ENCODE measurements at places on chromosomes 3 and 15.
A peak's percentile ranks its signal among the peaks of the same experiment; 100 is the strongest.

DNA sequence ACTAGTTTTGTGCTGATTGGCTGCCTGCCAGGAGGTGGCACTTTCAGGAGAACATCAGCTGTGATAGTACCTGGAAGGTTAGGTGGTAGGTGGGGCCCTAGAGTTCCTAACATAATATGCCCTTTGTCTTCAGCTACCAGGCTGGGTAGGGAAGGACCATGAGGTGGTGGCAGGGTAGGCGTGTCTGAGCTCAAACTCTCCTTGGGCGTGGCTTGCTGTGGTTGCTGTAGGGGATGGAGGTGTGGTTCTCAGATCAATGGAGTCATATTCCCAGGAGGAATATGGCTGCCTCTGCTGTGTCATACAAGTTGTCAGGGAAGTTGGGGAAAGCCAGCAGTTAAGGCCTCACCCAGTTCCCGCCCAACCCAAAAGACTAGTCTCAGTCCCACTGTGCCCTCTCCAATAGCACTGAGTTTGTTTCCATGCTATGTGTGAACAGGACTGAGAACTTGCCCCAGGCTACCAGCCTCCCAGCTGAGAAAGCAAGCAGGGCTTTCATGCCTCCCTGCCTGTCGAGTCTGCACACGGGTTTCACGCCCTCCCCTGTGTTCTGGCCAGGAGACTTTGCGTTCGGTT lies 107.7 kb downstream of the CHCHD4 start:
- no peak for DNase-seq

- no peak for DNase-seq
These were observed 12.4 kb downstream of the RETNLB start for GRCh38 chr3:108744762-108745161.

DNA sequence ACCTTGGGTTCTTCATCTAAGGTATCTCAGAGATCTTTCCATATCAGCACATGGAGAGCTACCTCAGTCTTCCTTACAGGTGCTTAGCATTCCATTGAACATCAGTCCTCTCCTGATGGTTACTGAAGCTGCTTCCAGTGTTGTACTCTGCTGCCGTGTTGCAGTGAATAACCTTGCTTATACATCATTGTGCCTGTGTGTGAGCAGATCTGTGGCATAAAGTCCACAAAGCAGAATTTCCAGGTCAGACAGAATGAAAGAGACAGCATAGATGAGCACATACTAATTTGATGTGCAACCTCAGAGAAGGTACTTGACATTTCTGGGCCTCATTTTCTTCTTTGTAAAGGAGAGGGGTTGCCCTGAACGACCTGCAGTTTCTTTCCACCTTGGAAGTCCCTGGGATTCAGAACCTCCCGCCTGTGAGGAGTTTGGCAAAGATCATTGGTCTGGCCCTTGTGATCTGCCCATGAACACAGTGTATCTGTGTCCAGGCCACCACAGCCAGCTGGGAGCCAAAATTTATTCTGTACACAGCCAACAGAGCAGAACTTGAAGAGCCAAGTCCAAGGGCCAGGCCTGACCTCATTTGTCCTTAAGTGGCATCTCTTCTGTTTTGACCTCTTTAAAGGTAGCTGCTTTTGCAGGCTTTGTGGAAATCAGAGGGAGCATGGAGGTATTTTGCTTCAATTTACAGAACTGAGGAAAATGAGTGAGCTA lies 57.2 kb upstream of the SLC7A14 start:
- no peak for DNase-seq

DNA sequence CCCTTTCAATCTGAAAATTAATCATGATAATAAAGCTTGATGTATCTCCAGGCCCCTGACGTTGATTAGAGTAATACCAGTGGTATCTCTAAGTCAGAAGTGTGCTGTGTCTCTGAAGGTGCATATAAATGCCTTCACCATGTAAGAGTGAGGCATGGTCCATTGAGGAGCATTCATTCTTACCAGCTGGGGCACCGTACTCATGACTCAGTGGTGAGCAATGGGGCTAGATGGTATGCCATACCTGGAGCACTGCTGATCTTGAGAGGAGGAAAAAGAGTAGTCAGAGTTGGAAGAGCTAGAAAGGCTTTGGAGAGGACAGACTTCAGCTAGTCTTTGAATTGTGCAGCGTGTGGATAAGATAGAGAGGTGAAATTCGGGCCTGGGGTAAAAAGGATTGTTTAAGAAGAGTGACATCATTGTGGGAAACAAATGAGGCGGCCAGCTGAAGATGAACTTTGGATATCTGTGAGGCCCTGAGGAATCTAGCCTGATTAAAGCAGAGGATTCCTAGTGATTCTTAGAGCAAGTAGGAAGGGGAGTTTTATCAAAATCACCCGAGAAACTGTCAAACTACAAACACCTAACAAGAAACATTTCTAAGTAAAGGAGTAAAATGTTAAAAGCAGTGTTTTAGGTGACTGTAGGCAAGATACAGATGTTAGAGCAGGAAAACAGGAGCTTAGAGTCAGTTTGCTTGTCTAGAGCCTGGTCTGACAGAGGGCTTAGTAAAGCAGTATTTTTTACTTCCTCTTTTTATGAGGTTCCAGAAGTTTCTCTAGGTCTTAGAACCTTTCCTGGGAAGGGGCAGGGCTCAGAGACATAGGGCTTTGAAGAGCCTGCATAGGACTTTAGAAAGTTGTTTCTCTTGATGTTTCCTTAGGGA lies 13.6 kb downstream of the TMOD3 start:
- DNase-seq = no peak

DNA sequence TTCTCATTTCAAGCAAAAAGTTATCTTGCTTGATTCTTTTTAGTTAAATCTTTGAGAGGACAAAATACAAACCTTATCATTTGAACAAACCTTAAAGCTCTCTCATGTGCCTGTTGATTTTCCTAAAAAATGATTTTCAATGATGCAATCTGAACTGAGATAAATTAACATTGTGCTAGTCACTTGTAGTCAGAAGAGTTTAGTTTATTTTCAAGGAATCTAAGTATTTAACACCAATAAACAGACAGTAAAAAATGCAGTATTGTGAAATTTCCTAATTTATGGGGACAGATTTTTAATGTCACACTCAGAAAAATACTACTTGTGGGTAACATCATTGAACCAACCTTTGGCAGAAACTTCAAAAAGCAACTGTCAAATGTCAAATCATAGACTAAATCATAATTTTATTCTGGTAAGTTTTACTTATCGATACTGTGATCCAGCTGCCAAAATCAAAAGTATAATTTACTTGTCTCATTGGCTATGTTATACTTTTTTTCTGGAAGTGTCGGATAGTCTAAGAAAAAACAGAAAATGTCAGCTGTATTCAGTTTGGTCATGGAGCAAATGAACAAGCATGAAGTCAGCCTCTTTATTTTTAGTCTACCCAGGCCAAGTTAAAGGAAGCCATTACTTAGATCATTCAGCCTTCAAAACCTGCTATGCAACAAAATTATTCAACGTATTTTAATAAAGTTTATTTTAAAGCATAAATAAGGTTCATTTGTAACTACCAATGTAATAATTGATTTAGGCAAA lies 52.4 kb upstream of the FNDC3B start:
- DNase-seq = no peak

DNA sequence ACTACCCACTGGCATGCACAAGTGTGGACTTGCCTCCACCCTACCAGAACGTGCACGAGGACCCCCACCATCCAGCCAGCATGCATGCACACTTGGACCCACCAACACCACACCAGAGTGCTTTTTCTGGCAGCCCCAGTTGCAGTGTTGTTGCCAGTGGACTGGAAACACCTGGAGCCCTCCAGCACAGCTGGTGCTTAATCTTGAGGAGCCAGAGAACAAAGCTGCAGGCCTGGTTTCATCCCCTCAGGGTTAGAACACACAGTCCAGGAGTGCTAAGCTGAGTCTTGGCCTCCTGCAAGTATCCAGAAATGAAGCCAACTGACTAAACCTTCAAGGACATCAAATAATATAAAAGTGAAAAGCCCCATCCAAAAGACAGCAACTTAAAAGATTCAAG lies 888.0 kb downstream of the NTRK3 start:
- no peak for DNase-seq

GRCh38 chr15:31369727-31370126 lies 43.1 kb downstream of the KLF13 start:
- no peak for DNase-seq

- DNase-seq = no peak
These were observed 659.5 kb downstream of the MAGI1 start for GRCh38 chr3:65379223-65379622.

DNA sequence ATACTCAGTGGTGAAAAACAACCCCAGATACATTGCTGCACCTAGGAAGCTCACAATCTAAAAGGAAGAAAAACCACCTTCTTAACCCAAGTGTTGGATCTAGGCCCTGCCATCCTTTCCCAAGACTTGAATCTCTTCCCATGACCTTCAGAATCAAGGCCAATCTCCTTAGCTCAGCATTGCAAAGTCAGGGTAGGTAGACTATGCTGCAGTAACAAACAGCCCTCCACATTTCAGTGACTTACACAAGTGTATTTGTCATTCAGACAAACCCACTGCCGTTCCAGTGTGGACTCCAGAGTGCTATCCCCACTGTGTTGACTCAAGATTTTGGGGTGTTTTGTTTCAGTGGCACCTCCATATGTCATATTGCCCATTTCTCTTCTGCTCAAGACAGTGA lies 278.4 kb downstream of the UACA start:
- no peak for DNase-seq

GRCh38 chr3:16177382-16177781 lies 2.9 kb downstream of the GALNT15 start:
- no peak for DNase-seq

- no peak for DNase-seq
These were observed 341.1 kb upstream of the LRRC3B start for GRCh38 chr3:26281284-26281985.

DNA sequence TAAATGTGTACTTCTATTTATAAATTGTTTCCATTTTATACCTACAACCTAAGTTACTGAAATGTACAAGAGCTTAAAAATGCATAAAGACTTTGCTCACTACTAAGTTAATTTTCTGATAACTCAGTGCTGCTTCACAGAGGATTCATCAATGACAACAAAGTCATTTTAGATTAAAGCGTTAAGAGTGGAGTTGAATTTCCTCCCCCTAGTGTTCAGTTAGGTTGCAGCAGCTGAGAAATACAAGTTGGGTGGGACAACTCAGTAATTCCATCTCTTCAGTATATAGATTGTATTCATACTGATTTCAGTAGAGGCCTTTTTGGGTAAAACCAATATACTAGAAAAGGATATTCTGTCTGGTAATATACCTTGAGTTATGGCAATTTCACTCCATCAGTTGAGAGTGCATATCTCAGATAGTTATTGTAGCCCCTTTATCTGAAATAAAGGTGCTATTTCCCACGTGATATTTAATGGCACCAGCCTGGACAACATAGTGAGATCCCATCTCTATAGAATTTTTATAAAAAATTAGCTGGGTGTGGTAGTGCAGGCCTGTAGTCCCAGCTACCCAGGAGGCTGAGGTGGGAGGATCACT lies 6.9 kb upstream of the RPL35A start:
- peak; percentile 52 for DNase-seq

DNA sequence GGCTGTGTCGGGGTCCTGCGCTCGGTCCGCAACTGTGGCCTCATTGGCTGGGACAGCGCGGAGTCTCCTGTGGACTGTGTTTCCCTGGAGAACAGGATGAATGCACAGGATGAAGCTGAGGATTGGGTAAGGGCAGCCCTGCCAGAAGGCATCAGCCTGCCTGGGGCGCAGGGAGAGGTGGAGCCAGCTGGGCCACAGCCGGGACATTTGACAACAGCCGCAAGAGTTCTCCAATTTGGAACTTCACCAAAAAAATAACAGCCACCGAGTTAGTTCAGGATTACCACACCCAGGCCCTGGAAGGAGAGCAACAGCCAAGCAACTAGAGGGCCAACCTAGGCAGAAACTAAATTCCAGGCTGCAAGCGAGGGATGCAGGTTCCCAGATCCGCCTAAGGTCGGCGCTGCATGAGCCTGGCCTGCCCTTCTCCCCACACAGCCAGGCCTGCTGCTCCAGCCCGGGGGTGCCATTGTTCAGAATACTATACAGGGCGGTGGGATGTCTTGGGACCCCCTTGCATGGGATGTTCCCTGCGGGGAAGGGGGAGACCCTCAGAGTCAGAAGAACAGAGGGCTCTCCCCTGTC lies 229.3 kb downstream of the OCA2 start:
- DNase-seq = no peak

GRCh38 chr15:84570164-84570735 lies 30.6 kb upstream of the ZSCAN2 start:
- no peak for DNase-seq

DNA sequence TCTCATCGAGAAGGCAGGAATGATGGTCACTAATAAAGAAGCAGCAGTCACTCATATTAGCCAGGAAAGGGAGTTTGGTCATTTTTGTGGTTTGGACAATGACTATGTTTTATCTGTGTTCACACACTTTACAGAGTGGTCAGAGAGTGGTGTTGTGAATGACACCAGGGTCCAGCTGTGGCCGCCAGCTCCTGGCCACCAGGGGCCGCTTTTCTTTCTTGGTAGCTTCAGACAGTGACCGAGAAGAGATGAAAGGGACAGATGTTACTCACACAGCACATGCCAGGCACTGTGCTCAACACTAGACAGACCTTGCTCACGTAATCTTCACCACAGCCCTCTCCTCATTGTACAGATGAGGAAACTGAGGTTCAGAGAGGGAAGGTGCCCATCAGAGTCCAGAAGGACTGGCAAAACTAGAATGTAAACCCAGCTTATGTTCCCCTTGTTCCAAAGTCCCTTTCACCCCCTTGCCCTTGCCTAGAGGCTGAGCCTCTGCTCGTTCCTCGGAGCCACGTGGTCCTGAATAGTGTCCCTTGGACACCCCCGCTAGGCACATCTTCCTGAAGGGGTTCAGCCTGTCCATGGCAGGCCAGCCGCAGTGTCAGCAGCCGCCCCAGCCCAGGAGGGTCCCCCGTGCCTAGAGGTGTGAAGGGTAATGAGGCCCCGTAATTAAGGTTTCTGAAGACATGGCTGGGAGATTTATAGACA lies 55.6 kb downstream of the CYP11A1 start:
- DNase-seq = no peak

DNA sequence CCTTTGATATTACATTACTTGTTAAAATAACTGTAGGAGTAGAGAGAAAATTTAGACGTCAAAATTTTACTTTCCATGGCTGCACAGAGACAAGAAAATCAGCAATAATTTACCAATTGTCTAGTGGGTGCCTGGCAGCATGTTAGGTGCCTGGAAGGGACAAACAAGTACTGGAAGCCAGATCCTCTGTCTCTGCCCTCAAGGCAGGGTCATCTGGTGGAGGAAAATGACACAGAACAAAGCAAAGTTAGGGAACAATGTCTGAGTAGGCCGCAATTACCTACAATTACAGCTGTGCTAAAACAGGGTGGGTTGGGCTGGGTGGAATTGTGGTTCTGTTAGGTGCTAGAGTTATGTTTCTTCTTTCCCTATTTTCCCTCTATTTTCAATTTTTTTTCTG lies 7.4 kb downstream of the CCDC174 start:
- DNase-seq = no peak

- no peak for DNase-seq
These were observed 347.8 kb upstream of the LMCD1 start for GRCh38 chr3:8153800-8154199.

DNA sequence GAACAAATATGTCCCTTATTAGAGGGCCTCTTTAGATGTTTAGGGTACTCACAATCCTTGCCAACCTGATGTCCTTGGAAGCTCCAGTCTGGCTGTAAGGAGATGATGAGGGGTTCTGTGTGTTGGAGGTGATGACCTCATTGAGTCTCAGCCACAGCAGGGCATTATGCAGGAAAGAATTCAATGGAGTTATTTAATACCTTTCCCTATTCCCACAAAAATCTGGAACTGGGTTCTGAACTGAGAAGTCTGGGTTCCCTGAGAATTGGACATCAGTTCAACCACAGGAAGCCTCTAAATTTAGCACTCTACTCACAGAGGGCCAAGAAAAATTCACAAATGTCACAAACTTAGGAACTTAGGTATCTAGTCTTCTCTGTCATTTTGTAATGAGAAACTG lies 36.9 kb downstream of the SLC35A5 start:
- no peak for DNase-seq

All from NCI-H2171 treated with DMSO at 0.1 percent for 48 hours (cell line).